ENCODE measurements at places on chromosomes 5 and 9. TPM values are rescaled to one million over a fixed set of nuclear protein-coding genes. Genes with fewer than 3 reads are reported as not detected.

Gene FUT7
- not detected for total RNA-seq

Gene CTNND2
- total RNA-seq: 8.3 TPM

Gene SLC25A48
- total RNA-seq: not detected

Gene NRARP
- 2.4 TPM for total RNA-seq

Gene ZCCHC7
- total RNA-seq: 18.9 TPM

Gene ELAVL2
- total RNA-seq: not detected

Gene PKD2L2
- not detected for total RNA-seq

Gene PCDHAC1
- 1.9 TPM for total RNA-seq

Gene PCSK1
- total RNA-seq: 0.57 TPM

Gene TMEM215
- total RNA-seq: not detected

Gene MYMK
- total RNA-seq: not detected

Gene ACOT12
- not detected for total RNA-seq

Gene LCN1
- total RNA-seq: not detected

Gene GABRA1
- total RNA-seq: not detected

Gene CCNI2
- total RNA-seq: not detected

Data from subcutaneous adipose tissue (tissue), 4 donors.